ENCODE measurements at places on chromosomes 7 and 10.

DNA sequence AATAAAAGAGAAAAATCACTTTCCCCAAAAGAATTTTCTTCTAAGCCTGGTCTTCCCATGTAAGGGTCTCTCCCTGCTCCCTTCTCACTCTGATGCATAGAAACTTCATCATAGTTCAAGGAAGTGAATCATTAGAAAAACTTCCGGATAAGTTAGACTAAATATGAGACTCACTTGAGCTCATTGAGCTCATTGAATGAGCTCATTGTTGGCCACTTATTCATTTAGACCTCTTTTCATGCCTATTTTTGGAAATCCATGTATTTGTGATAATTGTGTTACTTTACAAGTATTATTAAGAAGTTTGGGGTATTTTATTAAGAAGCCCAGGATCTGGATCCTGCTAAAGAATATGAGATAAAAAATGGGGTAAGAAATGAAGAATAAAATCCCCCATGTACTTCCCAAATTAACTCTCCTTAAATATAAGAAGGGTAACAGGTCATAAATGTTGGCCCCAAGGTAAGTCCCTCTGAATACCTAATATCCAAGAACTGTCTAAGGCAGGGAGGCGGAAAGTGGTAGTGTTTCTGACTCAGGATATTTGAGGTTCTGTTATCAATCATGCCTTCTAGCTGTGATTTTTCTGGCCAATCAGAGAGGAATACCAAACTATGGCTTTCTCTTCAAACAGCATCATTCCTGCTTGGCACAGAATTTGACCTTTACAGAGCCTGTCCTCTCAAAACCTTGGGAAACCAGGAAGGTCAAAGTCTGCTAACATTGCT lies 236.5 kb upstream of the PTN start:
- no peak for DNase-seq

DNA sequence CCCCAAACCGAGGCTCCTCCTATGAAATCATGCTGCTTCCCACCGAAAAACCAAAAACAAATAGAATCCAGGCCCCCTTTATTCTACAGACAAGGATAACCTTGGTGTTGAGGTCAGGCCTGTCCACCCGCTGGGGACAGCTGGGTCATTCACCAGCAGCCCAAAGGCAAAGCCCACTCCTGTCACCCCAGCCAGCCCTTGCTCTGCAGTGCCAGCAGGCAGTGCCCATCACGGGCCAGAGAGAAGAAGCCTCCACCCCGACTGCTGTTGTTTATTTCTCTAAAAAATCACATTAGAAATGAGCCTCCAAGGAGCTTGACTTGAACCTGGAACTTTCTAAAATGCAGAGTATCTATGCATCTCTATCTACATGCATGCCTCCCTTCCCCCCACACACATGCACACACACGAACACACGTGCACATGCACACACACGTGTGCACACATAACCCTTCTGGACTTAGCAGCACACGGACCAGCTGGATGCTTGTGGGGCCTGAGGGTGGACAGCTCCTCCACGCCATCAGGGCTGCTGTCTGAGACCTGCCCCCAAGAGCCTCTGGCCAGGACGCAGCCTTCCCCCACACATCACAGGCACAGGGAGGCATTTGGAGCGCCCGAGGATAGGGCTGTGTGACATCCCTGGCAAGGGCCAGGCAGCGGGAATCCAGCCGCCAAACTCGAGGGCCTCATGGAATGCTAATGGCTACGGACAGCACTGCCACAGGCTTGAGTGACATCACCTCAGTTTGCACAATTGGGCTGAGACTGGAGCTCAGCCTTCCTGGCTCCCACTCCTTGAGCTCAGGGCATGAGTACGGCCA lies 22.8 kb downstream of the PRKAG2 start:
- DNase-seq = no peak

DNA sequence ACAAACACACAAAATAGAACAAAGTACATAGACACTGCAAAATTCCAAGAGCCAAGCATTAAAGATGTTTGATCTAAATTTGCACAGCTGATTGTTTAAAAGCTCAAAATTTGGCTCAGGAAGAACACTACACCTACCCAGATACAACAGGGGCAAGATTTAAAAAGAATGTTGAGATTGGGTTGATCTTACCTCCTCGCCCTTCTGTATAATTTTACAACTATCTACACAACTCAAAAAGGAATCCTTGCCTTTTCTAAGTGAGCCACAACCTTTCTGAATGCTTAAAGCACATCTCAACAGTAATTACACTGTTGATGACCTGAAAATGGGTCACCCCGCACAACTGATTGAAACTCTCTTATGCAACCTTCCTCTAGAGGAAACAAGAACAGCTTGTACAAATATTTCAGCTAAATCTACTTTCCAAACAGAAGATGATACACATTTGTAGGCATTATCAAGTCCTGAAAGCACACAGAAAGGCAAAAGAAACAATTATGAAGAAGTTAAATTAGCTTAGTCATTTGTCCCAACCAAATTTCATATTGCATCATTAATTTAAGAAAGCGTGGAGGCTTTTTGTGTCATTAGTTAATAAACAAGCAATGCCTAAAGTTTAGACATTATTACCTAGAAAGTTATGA lies 75.5 kb downstream of the UBE2H start:
- DNase-seq = no peak

GRCh38 chr10:28873540-28873939 lies 196.2 kb downstream of the BAMBI start:
- no peak for DNase-seq

- no peak for DNase-seq
Observed at GRCh38 chr7:33807779-33808482, 97.4 kb upstream of the BMPER start.

GRCh38 chr10:15222511-15222910 lies 54.0 kb upstream of the NMT2 start:
- DNase-seq = no peak

DNA sequence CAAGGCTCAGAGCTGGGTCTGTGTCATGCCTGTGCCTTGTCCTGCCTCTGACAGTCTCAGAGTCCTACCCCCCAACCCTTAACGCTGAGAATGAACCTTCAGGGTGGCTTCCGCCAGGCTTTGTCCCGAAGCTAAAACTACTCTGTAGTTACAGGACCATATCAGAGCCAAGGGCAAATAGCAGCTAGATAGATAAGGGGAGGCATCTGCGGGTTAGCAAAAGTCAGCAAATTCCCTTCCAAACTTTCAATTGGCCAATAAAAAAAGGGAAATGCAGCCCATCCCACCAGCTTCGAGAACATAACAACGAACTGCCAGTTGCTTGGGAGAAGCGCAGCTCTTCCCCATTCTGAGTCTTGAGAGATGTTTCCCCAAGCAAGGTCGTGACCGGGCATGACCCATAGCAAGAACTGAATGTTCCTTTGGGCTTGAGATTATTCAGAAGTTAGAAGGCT lies 17.7 kb downstream of the CCL24 start:
- DNase-seq = peak; percentile 3

DNA sequence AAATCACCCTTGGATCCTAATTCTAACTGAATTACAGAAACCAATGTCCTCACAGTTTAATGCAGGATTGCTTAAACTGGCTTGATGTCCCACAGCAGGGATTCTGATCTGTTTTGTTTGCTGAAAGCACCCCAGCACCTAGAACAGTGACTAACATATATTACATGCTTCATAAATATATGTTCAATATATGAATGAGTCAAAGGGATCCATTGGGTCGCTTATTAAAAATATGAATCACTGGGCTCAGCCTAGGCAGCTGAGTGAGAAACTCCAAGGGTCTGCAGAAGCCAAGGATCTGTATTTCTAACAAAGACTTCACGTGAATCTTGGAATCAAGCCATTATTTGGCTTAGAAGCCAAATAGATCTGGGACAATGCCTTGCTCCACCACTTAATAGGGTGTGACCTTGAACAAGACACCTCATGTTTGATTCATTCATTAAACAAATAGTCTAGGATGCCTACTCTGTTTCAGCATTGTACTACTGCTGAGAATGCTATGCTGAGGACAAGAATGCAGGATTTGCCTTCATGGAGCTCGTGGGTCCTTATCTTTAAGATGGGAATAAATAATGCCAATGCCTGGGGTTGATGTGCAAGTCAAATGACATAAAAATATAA lies 103.4 kb upstream of the DLX6 start:
- no peak for DNase-seq

GRCh38 chr10:84244651-84245270 lies at the start of gene RGR:
RGR (plus strand) TSS chr10:84245053; CDS start chr10:84245091, 38 bp downstream.
- peak; percentile 99 for DNase-seq

- no peak for DNase-seq
Observed at GRCh38 chr10:86786368-86786767, 29.9 kb downstream of the BMPR1A start.

DNA sequence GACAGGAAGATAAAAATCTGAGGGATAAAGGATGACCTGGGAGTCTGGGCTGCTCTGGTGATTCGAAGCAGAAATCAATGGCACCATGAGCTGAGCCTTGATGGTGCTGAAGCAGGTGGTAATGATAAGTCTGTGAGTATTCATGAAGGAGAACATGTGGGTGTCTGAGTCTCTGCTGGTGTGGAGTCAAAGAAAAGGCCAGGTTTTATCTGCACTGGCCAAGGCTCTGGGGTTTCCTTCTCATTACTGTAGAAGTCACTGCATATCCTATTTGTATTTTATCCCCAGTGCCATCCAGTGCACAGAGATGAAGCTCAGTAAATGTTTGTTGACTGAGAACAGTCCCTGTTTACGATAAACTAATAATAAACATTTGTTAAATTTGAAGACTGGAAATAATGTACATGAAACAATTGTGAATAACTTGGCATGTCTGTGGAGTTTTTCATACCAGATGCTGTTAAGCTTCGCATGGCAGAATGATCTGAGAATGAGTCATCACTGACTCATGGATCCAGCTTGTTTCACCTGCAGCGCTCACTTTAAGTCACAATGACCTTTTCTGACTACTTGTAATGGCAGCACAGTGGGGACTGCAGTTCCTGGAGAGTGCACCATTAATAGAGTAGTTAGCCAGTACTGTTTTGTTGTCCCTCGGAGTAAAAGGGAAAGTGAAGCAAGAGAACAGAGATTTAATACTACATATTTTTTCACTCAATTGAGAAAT lies 538.5 kb downstream of the HTR7 start:
- DNase-seq = no peak

DNA sequence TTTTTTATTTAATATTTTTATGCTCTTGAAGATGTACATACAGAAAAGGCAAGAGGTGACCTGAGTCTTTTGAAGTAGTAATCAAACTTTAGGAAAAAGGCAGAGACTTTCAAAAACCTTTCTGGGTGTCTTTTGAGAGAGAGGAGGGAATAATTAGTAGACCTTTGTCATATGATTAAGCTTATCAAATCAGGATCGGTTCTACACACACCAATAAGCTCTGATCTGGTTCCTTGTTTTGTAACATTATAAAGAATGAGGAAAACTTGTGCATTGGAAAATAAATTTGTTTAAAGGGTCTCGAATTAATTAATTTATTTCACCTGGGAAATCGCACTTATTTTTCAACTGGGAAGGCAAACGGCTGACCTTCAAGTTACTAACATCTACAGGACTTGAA lies 11.9 kb downstream of the TWIST1 start:
- no peak for DNase-seq

- peak; percentile 81 for DNase-seq
Observed at GRCh38 chr7:28272461-28272877, 91.9 kb upstream of the JAZF1 start.

- no peak for DNase-seq
Observed at GRCh38 chr7:23469961-23470250, 385 bp downstream of the IGF2BP3 start.

DNA sequence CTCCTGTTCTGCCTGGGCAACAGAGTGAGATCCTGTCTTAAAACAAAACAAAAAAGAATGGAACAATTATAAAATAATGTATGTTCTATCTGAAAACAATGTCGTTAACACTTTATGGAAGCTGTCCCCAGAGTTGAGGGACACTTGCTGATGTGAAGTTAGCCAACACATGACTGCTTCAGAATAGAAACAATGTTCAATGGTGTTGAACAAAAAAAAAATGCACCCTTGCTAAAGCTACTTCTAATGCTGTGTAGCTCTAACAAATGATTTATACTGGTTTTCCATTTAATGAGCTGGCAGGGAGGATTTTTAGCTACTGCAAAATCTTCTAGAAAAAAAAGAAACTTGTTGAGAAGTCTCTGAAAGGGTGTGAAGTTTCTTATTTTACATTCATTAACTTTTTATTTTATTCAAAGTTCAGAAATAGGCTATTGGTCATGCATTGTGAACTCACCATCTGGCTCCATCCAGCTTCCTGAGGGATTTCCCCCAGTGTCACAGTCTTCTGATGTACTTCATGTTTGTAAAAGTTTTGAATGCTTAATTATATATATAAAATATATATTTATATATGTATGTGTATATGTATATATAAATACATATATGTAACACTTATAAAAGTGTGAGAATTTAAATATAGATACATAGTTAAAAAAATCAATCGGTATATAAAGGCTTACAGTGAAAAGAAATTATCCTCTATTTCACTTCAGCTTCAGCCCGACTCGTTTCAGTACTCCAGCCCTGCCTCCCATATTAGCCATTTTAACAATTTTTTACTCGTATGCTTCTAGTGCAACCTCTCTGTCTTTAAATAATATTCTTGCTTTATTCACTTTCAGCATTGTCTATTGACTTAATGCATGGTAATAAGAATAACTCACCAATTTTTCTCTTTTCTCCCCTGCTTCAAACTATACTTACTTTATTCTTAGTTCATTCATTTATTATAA lies 35.0 kb downstream of the HDAC9 start:
- no peak for DNase-seq

- DNase-seq = no peak
Observed at GRCh38 chr10:6748029-6748428, 168.0 kb upstream of the PRKCQ start.

GRCh38 chr10:47247148-47248059 lies 52.6 kb upstream of the GDF10 start:
- no peak for DNase-seq

GRCh38 chr7:95517458-95517857 lies 31.7 kb downstream of the ASB4 start:
- DNase-seq = no peak

GRCh38 chr10:62996925-62997324 lies 136.2 kb upstream of the NRBF2 start:
- DNase-seq = no peak

- DNase-seq = peak; percentile 59
Observed at GRCh38 chr10:621981-622740, 67.3 kb downstream of the DIP2C start.

DNA sequence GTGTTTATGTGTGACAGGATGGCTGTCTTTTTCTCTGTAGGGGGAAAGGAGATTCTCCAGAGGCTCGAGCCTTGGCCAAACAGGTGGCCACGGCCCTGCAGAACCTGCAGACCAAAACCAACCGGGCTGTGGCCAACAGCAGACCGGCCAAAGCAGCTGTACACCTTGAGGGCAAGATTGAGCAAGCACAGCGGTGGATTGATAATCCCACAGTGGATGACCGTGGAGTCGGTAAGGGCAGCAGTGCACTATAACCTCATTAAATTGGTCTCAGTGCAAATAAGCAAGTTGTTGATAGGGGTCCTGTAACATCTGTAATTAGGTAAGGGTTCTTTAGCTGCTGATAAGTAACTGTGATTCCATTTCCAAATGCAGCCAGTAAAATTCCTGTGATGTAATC lies 56.4 kb downstream of the AP3M1 start:
- DNase-seq = no peak

- DNase-seq = no peak
Observed at GRCh38 chr7:80608336-80608735, 30.1 kb upstream of the CD36 start.
